ENCODE measurements at places on chromosomes 13 and 19. TPM values are rescaled to one million over a fixed set of nuclear protein-coding genes. Genes with fewer than 3 reads are reported as not detected.

GRCh38 chr13:103815619-103816018, 749.4 kb upstream of the SLC10A2 start:
- no peak for DNase-seq

- DNase-seq = no peak
These were observed 88.8 kb downstream of the LMO7 start for GRCh38 chr13:75724752-75725517.

- no peak for DNase-seq
These were observed 20.5 kb upstream of the ARL11 start for GRCh38 chr13:49607761-49608160.

DNA sequence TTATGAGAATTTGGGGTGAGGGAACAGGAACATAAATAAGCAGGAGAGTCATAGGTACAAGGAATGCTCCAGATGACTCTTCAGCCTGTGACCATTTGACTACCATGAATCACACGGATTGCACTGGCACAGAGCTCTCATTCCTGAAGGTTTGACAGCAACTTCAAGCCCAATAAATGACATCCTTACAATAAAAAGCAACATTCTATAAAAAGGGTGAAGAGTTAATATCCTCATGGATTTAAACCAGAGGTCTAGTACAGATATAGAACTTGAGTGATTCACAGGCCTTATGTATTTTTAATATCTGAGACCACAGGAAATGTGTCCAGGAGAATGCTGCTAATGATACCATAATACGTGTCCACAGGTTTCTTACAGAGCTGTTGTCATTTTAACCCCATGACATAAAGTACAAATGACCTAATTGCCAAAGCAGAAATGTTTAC, 158.1 kb downstream of the IRS2 start:
- DNase-seq = no peak

DNA sequence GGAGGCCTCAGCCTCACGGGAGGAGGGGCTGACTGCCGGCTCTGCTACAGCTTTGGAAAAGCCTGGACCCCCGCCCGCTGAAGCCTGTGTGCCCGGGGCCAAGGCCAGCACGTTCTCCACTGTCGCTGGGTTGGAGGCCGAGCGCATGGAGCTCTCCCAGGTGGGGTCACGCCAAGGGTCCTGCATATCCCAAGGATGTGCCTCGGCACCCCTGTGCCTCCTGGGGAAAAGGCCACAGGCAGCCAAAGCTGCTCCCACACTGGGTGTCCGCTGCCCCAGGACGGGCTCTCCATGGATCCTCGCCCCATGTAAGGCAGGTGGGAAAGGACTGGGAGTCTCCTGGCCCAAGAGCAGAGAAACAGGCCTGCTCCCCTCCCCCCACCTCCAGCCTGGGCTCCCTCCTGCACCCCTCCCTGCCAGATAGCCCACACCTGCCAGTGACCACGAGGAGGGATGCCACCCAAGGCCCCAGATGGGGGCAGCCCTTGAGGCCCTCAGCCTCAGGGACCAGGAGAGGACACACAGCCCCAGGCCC, 64.0 kb downstream of the MLLT1 start:
- no peak for DNase-seq

DNA sequence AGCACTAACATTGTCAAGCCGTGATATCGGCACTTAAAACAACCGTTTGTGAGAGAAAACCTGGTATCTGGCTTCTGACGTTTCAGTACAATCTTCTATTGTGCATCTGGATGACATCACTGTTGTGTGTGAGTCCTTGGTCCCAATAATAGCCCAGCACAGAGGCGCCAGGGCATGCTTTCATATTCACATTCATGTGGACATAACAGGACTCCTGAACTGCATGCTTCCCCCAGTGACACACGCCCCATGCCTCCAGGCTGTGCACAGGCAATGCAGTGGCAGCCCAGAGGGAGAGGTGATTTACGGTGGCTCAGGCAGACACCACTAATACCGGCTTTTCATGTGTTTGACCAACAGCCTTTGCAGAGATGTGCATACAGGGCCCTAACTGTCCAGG, 58.1 kb downstream of the MRPL57 start:
- DNase-seq = no peak

- DNase-seq = no peak
These were observed 3.2 kb upstream of the EBPL start for GRCh38 chr13:49694446-49694845.

DNA sequence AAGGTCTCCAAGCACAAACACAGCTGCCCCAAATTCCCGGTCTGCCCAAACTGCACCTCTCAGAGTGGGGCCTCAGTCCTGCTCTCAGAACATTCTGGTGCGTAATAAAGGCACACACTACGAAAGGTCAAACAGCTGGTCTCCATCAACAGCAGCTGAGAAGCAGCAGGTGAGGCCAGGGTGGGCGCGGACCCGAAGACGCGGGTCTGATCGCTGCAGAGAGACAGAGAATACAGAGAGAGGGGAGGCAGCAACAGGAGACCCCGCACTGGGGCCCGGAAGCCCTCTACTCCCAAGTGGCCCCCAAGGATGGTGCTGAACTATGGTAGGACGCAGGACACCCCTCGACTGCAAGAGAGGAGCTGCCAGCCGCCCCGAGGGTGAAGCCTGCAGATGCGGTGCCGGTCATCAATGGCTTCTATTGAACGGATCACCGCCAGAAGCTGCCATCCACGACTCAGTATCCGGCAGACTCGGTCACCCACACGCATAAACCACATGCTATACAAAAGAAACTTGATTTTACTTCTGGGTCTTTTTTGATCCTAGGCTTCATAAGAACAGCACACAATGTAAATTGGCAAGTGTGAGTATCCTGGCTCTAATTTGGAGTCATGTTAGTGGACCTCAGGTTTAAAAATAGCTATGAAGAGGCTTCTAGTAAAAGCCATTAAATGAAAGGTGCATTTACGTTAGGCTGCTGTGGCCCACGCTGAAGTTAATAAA, 33.4 kb downstream of the STK24 start:
- DNase-seq = no peak

DNA sequence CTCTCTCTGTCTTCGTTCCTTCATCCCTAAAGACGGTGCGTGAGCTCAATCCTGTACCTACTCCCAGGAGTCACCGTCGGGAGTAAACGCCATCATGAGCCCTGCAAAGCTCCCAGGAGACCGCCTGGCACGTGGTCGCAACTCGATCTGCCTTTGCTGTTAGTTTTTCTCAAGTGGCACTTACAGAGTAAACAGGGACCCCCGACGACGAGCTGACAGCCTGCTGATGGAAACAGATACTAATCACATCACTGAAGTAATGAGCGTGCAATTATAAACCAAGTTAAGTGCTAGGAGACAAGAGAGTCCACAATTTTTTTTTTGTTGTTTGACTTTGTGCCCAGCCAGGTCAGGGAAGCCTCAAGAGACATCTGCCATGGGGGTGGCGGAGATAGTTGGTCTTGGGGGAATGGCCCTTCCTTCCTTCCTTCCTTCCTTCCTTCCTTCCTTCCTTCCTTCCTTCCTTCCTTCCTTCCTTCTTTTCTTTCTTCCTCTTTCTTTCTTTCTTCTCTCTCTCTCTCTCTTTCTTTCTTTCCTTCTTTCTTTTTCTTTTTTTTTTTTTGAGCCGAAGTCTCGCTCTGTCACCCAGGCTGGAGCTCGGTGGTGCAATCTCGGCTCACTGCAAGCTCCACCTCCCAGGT, 23.6 kb downstream of the CACNG6 start:
- no peak for DNase-seq

Gene ZNF613
- total RNA-seq = 5.2 TPM

Gene LRRC25
- total RNA-seq = 2.6 TPM

Gene CLEC4M
- total RNA-seq = not detected

Gene SYDE1
- total RNA-seq = 17.3 TPM

Gene PSG1
- total RNA-seq = not detected

Gene RELB
- 3.1 TPM for total RNA-seq
